Mammary epithelial cell (primary cell): ENCODE measurements at places on chromosomes 2 and 18. TPM values are rescaled to one million over a fixed set of nuclear protein-coding genes. Genes with fewer than 3 reads are reported as not detected.

- no peak for DNase-seq
Measured at GRCh38 chr2:33607251-33607721, 8.2 kb upstream of the FAM98A start.

GRCh38 chr2:19580264-19580663 lies 221.8 kb upstream of the OSR1 start:
- no peak for DNase-seq

DNA sequence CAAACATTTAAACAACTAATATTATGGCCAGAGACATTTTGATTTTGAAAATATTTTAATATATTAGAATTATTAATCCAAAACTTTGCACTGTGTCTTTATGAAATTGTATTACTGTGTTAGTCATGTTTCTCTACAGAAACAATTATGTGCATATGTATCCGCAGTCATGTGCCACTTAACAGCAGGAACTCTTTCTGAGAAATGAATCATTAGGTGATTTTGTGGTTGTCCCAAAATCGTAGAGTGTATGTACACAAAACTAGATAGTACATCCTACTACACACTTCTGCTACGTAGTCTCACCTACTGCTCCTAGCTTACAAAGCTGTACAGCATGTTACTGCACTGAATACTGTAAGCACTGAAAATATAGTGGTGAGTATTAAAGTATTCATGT lies 479.2 kb upstream of the DSEL start:
- DNase-seq, result no peak

- DNase-seq, result no peak
Measured at GRCh38 chr2:24576617-24577016, 85.6 kb downstream of the NCOA1 start.

CPLX4 gene
- polyA plus RNA-seq, result not detected

DNA sequence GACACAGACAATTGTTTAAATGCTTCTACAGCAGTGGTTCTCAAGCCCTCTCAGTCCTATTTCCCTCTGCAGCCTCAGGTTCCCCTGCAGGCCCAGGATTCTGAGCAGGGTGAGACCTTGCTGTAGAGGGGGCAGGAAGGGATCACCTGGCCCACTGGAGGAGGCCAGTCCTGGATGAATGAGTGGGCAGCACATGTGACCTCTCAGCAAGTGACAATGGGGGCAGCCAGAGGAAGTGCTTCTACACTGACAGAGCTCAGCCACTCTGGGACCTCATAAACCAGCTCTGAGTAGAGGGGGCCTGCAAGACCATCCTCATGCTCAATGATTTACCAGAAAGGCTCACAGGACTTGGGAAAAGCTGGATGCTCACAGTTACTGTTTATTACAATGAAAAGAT lies 63.2 kb downstream of the ASB1 start:
- DNase-seq, result no peak

- DNase-seq, result no peak
Measured at GRCh38 chr18:63312737-63313395, 6.7 kb downstream of the BCL2 start.

DNA sequence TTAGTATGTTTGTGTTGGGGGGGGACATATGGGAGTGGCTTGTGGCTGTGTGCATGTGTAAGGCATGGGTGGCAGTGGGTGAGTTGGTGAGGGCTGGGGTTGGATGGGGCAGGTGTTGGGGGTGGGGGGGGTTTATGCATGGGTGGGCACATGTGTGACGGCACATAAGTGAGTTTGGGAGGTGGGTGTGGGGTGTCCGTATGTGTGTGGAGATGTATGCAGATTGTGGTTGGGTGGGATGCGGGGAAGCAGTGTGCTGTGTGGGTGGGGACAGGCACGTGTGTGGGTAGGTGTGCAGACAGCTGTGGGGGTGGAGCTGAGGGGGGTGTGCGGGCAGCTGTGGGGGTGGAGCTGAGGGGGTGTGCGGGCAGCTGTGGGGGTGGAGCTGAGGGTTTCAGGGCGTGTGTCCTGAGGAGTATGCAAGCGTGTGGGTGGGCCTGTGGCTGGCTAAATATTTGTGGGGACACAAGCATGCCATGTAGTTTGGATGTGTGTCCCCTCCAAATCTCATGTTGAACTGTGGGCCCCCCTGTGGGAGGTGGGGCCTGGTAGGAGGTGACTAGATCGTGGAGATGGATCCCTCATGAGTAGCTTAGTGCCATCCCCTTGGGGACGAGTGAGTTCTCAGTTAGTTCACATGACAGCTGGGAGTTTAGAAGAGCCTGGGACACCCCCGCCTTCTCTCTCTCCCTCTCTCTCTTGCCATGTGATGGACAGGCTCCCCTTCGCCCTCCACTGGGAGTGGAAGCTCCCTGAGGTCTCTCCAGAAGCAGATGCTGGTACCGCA lies 59.4 kb downstream of the ANKMY1 start:
- no peak for DNase-seq

DNA sequence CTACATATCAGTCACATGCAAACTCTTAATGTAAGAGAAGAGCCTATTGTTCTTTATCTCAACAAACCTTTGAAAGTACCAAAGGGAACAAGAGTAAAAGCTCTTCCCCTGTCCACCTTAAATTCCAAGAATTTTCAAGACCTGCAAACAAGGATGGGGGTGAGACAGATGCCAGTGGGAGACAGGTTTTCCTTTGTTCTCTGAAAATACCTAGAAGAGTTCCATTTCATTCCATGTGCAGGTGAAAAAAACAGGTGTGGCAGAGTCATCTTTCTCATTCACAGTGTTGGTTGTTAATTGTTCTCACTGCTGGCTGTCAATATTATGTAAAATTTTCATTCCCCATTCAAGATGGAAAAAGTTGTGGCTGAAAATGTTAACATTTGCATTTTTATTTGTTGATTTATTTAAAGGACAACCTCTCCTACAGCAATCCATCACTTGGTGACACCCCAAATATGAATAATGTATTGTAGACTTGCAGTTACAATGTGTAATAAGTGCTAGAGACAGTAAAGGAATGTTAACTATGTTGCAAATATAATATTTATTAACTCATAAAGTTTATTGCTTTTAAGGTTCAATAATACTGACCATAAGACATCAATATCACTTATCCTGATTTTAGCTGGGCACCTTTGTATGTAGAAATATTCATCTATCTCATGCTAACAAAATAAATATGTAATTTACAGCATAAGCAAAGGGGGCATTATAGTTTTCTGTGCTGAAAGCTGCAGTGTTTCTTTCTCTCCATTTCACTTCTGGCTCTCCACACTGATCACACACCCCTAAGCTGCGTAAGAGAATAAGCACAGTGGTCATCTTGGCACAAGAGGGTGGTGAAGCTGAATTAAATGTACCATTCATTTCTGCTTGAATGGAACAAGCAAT lies 347.0 kb downstream of the KIAA1328 start:
- DNase-seq, result no peak

GRCh38 chr2:36337354-36337753 lies 18.2 kb upstream of the CRIM1 start:
- DNase-seq, result no peak

PRKAG3 gene
- not detected for polyA plus RNA-seq

DNA sequence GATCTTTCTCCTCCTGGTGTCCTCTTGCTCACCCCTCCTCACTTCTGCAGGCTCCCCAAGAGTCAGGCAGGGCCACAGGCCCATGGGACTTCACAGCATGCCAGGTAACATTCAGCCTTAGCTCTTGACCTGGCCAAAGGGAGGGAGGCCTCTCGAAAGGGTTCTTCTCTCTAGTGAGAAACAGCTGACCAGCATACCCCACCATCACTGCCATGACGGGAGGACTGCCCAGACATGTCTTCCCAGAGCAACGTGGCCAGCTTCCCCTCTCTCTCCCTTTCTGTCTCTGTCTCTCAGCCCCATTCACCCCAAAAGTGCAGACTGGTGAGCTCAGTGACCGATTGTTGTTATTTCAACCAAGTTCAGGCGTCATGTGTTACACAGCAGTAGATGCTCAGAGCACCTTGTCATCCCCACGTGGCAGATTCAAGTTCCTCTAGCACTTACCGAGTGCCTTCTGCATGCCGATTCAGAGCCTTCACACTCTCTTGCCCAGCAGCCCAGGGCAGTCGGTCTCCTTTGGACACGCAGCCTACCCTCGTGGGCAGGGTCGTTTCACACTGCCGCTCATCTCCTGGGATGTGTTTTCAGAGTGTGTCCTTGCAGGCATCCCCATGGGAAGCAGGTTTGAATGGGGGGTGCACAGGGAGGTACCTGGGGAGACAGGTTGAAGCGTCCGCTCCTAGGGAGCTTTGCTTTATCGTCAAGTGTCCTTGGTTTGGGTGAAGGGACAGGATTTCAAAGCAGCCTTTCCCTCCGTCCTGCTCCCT lies 259.9 kb downstream of the NDUFA10 start:
- no peak for DNase-seq

GRCh38 chr2:37718515-37719161 lies 47.2 kb upstream of the CDC42EP3 start:
- DNase-seq, result no peak

- no peak for DNase-seq
Measured at GRCh38 chr2:101450965-101451364, 23.9 kb downstream of the RFX8 start.

- DNase-seq, result no peak
Measured at GRCh38 chr2:175931805-175932204, 70.3 kb downstream of the LNPK start.

DNA sequence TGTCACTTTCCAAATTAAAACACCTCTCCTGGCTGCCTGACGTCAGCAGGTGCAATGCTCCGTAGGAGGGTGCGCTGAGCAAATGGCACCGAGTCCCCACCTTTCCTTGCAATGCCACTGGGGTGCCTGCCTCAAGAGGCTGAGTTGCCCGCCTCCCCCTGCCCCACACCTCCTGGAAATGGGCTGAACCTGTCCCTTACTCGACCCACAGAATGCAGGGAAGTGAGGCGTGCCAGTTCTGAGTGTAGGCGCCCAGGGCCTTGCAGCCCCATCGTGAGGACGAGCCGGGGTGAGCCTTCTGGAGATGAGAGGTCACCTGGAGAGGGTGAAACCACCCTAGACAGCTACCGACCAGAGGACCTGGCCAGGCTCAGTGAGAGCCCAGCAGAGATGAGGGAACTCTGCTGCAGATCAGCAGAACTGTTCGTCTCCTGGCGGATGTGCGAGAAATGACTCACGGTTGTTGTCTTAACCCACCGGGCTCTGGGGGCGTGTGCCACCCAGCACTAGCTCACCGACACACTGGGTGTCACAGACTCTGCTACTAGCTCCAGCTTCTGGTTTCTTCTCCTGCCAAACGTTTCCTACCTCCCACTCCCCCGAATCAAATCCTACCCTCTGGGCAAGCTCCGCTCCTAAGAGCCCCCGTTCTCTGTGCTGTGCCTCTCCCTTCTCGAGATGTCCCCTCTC lies 168.7 kb upstream of the HDAC4 start:
- no peak for DNase-seq

- DNase-seq, result peak; percentile 61
Measured at GRCh38 chr2:68465081-68465916, 1.8 kb downstream of the FBXO48 start.

DRC1 gene
- not detected for polyA plus RNA-seq

GRCh38 chr2:17052001-17052400 lies 386.4 kb upstream of the CYRIA start:
- no peak for DNase-seq

SSB gene
- 64.0 TPM for polyA plus RNA-seq

DNA sequence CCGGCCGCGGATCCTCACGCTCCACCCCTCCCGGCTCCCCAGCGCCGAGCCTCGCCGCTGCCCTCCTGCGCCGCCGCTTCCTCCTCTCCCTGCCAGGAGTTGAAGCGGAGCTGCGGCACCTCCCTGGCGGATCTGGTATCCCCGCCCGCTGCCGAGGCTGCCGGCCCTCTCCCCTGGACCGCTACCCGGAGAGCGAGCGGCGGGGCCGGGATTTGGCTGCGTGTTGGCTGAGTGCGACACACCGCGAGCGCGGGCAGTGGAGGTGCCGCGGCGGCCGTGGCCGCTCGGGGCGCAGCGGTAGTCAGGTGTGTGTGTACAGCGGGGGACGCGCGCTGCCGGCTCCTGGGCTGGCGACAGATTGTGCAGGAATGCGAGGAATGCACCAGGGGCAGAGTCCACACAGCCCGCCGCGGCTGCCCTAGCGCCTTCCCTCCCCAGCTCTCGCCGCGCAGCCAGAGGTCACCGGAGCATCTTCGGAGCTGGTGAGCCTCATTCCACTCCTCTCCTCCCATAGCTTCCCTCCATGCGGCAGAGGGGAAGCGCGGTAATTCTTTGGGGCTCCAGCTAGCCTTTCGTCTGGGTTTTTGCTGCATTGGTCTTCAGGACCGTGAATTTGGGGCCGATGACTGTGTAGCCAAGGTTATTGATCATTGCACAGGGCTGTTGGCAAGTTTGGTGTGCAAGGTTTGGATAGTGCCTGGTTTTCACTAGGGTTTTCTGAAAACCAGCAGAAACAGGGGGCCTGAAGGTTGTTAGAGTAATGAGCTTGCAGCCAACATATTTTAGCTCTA lies 1.3 kb downstream of the PKP4 start:
- DNase-seq, result peak; percentile 77

DNA sequence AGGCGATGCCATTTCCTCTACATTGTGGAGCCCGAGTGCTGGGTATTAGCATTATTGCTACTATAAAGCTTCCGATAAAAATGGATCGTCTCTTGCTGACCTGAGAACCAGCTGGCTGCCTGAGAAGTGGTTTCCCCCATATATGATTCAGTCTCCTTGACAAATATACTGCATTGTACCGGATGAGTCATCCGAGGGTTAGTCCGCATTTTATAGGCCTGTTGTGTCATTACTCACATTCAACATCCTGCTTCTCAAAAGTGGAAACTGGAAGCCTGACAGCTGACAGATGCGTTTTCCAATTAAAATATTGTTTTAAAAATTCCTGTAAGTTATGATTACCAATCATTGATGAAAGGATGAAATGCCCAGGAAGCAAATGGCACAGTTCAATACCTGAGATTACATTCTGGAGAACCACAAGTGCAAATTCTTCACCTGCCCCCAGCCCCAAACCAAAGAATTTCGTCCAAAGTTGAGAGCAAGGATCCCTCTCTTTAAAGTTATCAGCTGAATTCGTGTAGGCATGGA lies 65.7 kb downstream of the SPRED2 start:
- DNase-seq, result peak; percentile 98

DNA sequence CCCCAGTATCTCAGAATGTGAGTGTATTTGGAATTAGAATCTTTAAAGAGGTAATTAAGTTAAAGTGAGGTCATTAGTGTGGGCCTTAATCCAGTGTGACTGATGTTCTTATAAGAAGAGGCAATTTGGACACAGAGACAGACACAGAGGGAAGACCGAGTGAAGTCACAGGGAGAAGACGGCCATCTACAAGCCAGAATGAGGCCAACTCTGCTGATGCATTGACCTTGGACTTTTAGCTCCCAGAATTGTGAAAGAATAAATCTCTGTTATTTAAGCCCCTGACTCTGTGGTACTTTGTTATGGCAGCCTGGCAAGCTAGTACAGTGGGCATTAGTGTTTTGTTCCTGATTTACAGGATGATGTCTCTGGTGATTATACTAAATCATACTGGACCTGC lies 64.6 kb downstream of the LTBP1 start:
- no peak for DNase-seq

KCTD18 gene
- polyA plus RNA-seq, result 8.0 TPM

- DNase-seq, result no peak
Measured at GRCh38 chr2:240155745-240156390, 15.4 kb upstream of the OTOS start.

GRCh38 chr2:189835855-189836558 lies 51.8 kb downstream of the PMS1 start:
- no peak for DNase-seq

GRCh38 chr2:26860211-26860850 lies 12.4 kb downstream of the DPYSL5 start:
- DNase-seq, result no peak

POLR1B gene
- 17.6 TPM for polyA plus RNA-seq
